ENCODE measurements at places on chromosomes 1 and 21.

- DNase-seq: no peak
Observed at GRCh38 chr1:179707406-179707805, 35.7 kb upstream of the FAM163A start.

DNA sequence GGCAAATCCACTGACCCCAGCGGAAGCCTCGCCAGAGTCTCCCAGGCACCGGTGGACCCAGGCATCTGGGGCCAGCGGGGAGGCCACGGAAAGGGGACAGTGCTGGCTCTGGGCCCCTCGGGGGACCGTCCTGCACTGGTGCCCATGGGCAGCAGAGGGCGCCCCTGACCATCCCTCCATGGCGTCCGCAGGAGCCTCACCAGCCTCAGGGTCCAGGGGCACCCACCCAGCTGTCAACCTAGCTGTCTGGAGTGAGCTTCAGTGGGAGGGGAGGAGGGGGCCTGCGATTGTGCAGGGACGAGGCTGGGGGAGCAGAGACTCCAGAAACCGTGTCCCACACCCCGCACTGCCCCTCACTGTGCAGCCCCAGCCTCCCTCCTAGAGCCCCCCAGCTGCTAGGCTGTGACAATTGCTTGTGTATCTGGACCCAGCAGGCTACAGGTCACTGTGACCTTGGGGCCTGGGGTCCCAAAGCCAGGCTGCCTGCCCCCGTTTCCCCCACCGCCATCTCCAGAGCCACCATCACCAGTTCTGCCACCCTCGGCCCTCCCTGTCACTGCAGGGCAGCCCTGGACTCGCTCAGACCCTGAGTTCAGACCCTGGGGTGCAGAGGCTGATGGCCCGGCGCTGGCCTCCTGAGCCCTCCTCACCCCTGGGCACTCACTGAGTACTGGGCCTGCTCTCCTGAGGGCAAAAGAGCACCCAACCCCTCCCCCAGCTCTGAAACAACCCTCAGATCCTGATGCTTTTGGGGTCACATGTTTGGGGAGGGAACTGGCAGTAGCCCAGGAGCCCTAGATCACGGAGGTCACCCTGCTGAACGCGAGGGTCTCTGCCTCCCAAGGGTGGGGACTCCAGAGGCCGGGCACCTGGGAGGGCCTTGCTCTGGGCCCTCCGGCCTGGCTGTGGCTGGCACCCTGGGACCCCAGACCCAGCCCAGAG is 10.6 kb upstream of the COL6A1 start:
- DNase-seq: no peak

GRCh38 chr1:98454666-98455065 is 206.9 kb upstream of the SNX7 start:
- DNase-seq: no peak

DNA sequence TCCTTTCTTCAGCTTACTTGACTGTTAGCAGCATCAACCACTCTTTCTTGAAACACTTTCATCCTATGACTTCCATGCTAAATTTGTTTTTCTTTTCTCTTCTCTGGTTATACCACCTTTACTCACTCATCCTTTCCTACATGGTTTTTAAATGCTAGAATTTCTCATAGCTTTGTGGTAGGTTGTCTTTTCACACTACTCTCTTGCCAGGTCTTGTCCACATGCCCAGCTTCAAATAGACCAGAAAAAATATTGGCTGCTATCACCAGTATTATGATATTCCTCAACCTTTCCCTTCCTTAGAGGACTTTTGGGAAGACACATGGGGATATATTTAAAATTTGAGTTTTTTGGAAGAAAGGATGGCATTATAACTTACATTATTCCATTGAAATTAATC is 48.8 kb downstream of the PPP1R12B start:
- no peak for DNase-seq

Data from nucleus accumbens (tissue), 56 donors.